ENCODE measurements at places on chromosomes 4 and X. TPM values are rescaled to one million over a fixed set of nuclear protein-coding genes. Genes with fewer than 3 reads are reported as not detected.

- no peak for DNase-seq
Measured at GRCh38 chr4:120096508-120097297, 30.1 kb upstream of the MAD2L1 start.

- DNase-seq = no peak
Measured at GRCh38 chrX:47992095-47992380, 11.8 kb downstream of the ZNF182 start.

GRCh38 chr4:52957220-52957686 lies 95.1 kb downstream of the RASL11B start:
- peak; percentile 81 for DNase-seq

GRCh38 chr4:25792876-25793275 lies 69.9 kb downstream of the SEL1L3 start:
- DNase-seq = no peak

DNA sequence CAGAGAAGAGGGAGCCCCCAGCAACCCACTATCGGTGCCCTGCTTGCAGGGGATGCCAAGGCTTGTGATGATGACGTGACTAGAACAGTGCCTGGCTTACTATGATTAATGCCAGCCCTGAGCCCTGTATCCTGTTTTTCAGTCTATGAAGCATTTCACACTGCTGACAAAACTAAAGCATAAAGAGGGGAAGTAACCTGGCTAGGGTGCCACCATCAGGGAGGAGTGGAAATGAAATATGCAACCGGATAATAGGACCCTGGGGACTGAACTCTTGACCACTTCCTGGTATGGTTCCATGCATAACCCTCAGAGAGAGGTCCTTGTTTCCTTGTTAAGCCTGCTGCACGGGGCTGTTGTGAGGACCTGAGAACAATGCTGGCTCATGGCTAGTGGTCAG lies 50.3 kb downstream of the MED28 start:
- no peak for DNase-seq

The TMEM31 gene
- total RNA-seq = not detected

DNA sequence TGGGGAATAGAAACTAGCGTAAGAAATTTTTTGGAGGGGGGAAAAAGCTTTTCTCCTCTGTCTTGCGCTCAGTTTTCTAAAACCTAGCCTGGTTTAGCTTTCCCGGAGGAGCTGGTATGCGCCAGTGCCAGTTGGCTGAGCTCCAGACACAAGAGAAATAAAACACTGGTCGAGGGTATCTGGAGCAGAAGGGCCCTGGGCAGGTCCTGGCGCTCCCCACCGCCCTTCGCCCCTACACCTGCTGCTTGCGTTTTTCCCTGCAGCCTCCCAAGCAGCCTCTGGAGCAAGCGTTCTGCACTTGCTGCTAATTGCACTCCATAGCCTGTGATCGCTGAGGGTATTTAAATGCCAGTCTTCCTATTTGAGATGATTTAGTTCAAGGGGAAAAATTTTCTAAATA lies 816 bp downstream of the EREG start:
- peak; percentile 17 for DNase-seq

DNA sequence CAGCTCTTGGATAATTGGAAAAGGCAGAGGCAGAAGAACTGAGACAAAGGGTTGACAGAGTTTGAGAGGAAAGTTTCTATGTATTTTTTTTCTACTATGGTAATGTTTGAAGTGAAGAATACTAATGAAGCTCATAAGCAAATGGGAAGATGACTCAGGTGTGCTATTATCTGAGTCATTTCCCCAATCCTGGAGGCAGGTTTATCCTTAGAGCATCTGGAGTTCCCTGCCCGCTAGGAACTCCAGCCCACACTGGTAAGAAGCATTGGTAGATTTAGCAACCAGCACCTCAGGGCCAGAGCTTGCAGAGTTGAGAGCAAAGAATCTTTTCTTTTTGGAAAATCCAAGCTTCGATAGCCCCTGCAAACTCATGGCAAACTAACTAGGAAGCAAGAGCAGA lies 55.2 kb downstream of the DOCK11 start:
- no peak for DNase-seq

The ADH6 gene
- 0.43 TPM for total RNA-seq

The ADGRG2 gene
- total RNA-seq = 1.3 TPM

DNA sequence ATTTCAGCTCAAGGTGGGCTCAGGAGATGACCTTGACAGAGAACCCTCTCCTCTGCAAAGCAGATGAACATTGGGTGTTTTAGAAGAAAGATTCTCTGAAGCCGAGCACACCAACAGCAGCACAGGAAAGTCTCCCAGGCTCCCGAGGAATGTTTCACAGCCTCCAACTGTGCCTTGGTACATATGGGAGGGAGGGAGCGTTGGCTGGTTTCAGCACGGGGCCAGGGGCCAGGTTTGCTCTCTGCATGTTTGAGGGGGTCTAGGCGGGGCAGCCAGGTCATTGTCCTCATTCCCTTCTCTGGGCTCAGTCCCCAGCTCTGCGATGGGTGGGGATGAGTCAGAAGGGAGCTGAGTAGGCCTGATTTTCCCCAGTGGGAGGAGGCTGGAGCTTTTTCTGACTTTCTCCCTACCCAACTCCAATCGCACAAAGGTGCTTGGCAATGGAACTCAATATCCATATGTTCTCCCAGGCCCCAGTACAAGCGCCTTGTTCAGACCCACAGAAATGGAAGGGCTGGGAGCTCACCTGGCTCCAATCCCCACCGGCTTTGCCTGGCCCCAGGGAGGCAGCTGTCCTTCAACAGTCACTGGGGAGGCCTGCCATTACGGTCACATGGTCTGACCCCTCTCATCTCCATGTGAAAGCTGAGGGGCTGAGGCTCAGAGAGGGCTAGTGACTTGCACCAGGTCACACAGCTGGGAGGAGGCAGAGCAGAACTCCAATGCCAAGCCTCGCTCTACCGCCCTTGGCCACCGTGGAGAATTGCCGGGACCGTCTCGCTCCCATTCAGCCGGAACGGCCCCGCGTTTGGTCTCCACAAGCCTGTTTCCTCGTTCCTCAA lies 108.4 kb upstream of the AFAP1 start:
- no peak for DNase-seq

- DNase-seq = no peak
Measured at GRCh38 chr4:183333202-183333601, 11.0 kb upstream of the CLDN24 start.

The AFM gene
- not detected for total RNA-seq

DNA sequence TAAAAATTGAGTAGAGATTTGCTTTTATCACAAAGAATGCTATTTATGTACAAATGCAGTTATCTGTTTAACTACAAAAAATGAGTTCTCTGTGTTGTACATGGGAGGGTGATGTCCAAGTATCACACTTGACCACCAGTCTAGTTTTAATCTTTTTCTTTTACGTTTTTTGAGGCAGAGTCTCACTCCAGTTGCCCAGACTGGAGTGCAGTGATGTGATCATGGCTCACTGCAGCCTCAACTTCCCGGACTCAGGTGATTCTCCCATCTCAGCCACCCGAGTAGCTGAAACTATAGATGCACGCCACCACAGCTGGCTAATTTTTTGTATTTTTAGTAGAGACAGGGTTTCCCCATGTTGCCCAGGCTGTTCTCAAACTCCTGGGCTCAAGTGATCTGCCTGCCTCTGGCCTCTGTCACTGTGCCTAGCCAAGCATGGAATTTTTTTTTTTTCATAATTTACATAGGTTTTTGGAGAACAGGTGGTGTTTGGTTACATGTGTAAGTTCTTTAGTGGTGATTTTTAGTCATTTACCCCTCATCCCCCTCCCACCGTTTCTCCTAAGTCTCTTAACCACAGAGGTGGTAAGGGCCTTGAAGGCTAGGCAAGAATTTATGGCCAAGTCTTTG lies 47.9 kb upstream of the RPA4 start:
- DNase-seq = no peak

- DNase-seq = no peak
Measured at GRCh38 chr4:147799986-147800555, 68.2 kb downstream of the ARHGAP10 start.

- DNase-seq = no peak
Measured at GRCh38 chrX:4935401-4935800, 1222.0 kb upstream of the PRKX start.

GRCh38 chr4:133997436-133997835 lies 204.2 kb downstream of the PABPC4L start:
- DNase-seq = no peak

DNA sequence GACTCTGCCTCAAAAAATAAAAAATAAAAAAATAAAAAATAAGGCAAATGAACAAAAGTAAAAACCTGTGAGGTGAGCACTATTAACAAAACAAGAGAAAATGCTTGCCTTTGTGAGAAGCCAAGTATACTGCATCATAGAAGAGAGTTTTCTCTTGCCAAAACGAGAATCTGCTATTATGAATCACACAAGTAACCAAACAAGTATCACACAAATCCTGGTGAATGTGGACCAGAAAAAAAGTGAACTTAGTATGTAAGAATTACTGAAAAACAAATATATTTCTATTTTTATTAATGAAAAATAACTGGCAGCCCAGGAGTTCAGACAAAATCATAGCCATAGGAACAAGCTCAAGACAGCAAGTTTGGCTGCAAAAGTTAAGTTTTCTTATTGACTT lies 193.5 kb downstream of the PDGFC start:
- no peak for DNase-seq

- DNase-seq = peak; percentile 66
Measured at GRCh38 chr4:21790438-21791029, 158.0 kb downstream of the KCNIP4 start.

The WDFY3 gene
- 229 TPM for total RNA-seq

DNA sequence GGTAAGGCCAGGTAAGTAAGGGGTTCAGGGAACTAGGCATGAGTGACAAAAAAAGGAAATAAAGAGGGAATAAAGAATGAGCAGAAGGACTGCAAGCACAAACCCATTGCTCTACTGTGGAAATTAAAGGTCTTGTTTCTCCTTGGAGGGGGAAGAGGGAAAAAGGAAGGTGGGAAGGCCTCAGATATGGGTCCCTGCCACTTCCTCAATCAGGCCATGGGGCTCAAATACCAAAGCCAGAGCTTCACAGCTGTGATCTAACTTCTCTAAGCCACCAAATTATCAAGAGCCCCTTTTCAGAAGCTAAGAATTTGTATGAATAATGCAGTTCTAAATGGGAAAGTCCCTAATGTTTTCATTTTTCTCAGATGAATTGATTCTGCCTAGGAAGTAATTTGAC lies 4.7 kb downstream of the USP51 start:
- no peak for DNase-seq

GRCh38 chrX:137427426-137427778 lies 138.5 kb upstream of the ZIC3 start:
- DNase-seq = no peak

DNA sequence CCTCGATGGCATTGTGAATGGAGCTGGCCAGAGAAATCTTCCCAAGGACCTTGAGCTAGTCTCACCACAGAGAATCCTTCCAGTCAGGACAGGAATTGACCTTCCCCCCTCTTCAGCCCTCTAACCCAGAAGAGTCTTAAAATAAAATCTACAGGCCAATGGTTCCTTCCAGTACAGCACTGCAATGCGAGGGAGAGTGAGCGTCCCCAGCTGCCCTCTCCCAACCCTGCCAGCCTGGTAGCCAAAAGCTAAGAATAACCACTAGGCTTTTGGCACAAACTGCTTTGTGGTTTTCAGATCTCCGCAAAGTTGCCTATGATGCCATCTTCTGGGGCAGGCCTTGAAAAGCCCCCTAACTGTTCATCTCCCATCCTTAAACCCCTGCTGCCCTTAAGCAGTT lies 175.1 kb downstream of the AR start:
- DNase-seq = no peak

DNA sequence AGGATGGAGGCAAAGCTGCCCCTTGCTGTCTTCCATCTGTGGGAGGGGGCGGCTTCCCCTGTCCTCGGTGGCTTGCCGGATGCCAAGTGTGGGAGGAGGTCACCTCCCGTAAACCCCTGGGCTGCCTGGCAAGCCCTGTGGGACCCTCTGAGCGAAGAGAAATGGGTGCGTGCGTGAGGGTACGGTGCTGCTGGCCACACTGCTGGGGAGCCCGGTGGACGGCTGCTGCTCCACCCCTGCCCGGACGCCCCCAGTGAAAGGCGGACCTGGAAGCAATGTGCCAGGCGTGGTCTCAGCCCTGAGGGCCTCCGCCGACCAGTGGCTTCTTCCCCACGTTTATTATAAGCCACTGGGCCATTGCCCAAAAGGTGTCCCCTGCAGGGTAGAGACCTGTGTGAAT lies 4.6 kb upstream of the IDUA start:
- no peak for DNase-seq

DNA sequence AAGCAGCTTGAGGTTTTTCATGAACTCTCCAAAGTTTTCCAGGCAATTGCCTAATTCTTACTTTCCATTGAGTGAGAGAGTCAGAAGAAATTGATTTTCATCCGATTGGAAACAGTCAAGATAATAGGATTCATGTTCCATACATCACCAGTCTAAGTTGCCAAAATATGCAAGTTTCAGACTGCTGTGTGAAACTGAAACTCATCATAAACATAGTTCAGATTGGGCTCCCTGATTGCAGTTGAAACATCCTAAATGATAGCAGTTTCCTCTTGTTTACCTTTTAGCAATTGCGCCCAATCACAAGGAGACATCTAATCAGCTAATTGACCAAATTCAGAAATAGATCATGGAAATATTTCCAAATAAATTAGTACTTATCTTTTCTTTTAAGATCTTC lies 56.8 kb downstream of the SPANXN4 start:
- no peak for DNase-seq

GRCh38 chr4:147160908-147161513 lies 215.3 kb upstream of the TTC29 start:
- DNase-seq = peak; percentile 50

- peak; percentile 2 for DNase-seq
Measured at GRCh38 chrX:19912-20571, 261.1 kb upstream of the PLCXD1 start.

- DNase-seq = no peak
Measured at GRCh38 chr4:79050541-79050880, 111.3 kb upstream of the PAQR3 start.

DNA sequence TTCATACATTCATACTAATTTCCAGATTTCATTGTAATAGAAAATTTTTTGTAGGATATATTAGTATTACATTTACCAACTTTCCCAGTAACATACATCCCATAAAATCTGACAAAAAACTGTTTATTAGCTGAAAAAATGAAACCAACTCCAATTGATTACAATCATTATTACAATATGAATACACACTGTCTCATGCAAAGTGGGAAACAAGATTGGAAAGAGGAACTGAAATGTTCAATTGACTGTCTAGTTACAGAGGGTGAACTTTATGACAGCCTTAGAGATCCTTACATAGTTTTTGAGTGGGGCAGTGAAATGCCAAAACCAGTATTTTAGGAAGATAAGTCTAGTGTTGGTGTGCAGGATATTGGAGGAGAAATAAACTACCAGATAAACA lies 2.3 kb upstream of the AMBN start:
- DNase-seq = no peak

DNA sequence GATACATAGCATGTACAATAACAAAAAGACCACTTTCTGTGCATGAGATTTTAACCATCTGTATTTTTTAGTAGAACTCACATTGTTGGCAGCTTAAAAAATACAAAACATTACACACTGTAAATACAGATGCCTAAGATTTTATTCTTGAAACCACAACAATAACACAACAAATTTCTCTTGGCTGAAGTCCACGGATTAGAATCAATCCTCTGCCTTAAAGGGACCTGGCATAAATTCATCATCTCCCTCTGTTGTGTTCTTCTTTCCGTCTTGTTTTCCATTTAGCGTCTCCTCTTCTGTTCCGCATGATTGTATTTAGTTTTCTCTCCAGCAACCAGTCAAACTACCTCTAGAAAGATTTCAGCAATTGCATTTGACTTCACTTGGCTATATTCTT lies 231.0 kb downstream of the SPOCK3 start:
- DNase-seq = no peak
